Activated CD8-positive, alpha-beta memory T cell treated with anti-CD3 and anti-CD28 coated beads, Interleukin-2, amount 50 U/mL, for 48 hours (primary cell): ENCODE measurements at places on chromosomes 13 and 19.

DNA sequence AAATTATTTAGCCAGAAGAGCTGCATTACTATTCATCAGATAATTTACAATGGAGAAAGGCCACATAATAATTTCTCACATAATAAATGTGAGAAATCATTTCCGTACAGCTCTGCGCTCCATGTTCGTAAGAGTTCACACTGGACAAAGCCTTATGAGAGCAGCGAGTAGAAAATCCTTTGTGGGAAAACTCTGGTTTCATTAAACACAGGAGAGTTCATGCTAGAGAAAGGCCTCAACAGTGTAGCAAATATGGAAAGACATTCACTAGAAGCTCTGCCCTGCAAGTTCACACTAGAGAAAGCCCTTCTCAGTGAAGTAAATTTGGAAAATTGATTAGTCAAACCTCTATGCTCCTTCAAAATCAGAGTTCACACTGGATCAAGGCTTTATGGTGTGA lies 8.4 kb downstream of the ZNF776 start:
- DNase-seq, result no peak

- DNase-seq, result no peak
Observed at GRCh38 chr19:14487370-14488125, 8.4 kb downstream of the GIPC1 start.

DNA sequence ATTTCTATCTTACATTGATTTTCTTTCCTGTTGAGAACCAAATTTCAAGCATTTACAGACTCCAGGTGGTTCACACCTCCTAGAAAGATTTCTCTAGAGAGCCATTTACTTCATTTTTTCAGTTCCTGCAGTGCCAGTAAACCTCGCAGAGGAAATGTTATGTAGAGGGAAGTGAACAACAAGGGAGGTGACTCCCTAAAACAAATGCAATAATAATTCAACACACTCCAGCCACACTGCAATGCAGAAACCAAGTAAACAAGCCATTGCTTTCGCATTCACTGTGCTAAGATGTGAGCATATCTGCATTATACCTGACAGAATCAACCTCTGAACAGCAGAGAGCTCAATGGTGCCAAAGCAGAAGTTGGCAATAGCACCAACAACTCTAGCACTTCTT lies 215.1 kb downstream of the RBM26 start:
- no peak for DNase-seq

- no peak for DNase-seq
Observed at GRCh38 chr19:2449019-2449418, 7.7 kb downstream of the LMNB2 start.

- no peak for DNase-seq
Observed at GRCh38 chr13:101490406-101491015, 38.0 kb downstream of the ITGBL1 start.

GRCh38 chr13:109272595-109273325 lies 513.6 kb downstream of the IRS2 start:
- no peak for DNase-seq

DNA sequence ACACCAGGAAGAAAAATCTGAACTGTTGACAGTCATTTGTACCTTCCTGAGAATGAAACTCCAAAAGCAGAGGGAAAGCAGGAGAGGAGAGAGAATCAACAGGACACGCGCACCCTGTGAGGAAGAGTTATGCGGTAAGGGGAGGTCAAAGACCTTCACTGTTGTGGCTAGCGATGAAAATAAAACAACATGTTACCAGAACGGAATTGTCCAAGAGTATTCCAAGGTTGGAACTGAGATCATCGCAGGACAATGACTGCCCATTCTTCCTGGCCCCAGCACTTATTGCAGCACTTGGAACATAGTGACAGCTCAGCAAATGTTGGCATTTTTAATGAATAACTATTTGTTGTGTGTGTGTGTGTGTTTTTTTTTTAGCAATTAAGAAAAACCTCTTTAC lies 176.0 kb upstream of the TSC22D1 start:
- DNase-seq, result no peak

- no peak for DNase-seq
Observed at GRCh38 chr13:109315481-109315880, 470.9 kb downstream of the IRS2 start.

DNA sequence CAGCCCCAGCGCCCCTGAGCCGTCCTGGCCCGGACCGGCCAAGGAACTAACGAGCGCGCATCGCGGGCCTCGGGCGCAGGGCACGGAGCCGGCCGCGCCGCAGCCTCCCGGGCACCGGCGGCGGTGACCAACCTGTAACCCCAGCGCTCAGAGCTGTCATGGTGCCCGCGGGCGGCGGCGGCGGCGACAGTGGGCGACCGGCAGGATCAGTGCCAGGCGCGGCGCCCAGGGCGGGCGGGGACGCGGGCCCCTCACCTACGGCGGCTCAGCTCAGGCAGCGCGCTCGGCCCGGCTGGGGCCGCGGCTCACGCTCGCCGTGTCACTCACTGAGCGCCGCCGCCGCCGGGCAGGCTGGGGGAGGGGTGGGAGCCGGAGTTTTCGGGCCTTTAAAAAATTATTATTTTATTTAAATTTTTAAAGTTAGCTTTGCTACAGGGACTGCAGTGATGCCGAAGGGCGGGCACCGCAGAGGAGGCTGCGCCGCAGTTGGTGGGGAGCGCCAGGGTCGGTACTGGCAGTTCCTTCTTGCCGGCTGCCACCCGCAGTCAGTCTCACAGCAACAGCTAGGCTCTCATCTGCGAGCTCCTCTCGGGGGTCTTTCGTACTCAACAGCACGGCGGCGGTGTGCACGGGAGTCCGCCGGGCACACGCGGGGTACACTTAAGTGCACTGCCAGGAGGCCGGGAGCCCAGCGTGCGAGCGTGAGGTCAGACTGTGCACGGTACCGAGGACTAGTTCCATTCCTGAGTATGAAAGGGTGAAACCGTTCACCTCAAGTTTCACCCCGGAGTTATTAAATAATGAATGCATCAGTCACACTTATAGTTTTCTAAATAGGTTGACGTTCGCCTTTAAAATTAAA lies at the start of gene NALCN:
Gene NALCN, minus strand, starts transcription at position 328 of the 862 bp plus-strand sequence. CDS start 17,382 bp downstream, outside the sequence.
- no peak for DNase-seq

DNA sequence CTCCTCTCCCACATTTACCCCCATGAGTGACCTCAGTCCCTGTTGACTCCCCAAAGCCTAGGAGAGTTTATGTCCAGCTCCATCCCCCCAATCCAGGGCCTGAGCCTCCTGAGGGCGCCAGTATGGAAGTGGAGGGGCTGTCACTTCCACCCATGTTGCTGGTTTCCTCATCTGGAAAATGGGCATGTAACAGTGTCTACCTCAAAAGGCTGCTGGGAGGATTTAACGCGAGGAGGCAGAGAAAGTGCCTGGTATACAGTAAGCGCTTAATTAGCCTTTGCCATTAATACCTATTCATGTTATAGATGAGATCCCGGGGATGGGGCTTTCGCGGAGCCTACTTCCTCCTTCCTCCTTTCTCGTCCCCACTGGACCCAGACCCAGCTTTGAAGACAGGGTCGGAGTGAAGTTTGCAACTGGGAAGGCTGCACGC lies 476 bp downstream of the TYK2 start:
- no peak for DNase-seq

- no peak for DNase-seq
Observed at GRCh38 chr19:31315652-31316051, 33.6 kb downstream of the TSHZ3 start.

- peak; percentile 80 for DNase-seq
Observed at GRCh38 chr19:10353793-10354391, 14.5 kb upstream of the ICAM3 start.

DNA sequence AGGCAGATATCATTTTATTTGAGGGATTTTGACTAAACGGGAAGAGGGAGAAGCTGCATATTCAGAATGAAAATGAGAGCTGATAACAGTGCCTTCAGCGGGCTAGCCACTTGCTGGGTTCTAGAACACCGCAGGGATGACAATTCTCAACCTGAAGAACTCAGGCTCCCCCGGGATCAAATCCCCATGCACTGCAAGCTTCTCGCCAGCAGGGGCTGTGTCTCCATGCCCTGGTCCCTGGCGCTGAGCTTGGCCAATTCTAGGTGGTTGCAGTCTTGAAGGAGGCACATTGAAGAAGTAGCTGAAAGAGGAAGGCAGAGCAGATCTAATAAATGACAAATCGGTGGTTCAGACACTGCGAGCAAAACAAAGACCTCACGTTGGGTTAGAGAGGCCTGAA lies 128.7 kb downstream of the UQCRFS1 start:
- DNase-seq, result no peak

DNA sequence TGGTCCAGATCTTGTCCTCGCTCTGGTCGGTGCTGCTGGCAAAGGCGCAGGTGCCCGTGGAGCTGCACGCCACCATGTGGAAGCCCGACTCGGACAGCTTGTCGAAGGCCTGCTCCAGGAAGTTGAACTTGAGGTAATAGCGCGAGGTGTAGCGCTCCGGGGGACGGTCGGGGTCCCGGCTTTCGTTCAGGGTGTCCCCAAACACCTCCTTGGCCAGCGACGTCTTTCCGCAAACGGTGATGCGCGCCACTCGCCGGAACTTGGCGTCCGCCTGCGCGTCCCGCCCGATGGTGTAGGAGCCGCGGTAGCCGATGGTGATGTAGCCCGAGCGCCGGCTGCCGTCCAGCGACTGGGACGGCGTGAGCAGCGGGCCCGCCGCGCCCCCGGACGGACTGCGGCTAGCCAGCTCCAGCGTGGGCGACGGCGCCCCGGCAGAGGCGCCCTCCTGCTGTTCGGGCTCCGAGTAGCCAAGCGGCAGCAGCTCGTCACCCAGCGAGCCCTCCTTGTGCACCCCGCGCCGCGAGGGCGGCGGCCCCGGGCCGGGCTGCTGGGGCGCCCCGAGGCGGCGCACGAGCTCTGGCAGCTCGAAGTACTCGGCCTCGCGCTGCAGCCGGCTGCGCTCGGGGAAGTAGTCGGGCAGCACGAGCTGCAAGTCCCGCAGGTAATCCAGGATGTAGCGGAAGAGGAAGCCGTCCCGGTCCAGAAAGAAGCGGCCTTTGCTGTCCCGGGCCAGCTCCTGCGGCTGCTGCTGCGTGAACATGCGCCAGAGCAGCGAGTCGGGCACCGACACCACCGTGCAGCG lies 801 bp downstream of the KCTD12 start:
- DNase-seq, result peak; percentile 80

- no peak for DNase-seq
Observed at GRCh38 chr13:20927596-20928257, 25.2 kb upstream of the XPO4 start.

- DNase-seq, result no peak
Observed at GRCh38 chr13:103101901-103102300, 35.7 kb upstream of the SLC10A2 start.

DNA sequence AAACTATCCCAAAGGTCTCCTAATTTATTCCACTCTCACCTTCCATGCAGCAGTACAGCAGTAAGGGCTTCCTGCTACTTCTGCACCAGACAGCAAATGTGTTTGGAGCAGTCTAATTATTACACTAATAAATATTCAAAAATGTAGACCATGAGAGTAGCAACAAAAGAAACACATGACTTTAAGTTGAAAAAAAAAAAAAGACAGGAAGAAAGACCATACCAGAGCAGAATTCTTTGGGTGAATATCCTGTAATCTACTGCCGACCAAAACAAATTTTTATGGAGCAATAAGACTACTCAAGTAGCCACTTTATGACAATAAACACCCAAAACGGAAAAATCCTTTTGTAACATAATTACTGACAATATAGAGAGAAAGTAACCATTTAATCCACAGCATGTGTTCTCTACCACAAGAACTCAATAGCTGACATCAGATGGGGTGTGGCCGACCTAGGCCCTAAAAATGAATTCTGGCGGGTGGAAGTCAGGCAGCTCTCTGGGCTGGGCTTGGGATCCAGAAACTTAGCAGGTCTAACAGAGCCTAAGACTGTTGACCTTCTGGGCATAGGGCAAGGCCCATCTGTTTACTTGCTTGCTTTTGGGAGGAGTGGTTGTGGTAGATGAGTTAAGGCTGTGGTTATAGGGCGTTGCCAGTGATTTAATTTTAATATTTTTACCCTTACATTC lies 4.6 kb downstream of the KLF12 start:
- no peak for DNase-seq

- no peak for DNase-seq
Observed at GRCh38 chr13:33846303-33847062, 28.5 kb downstream of the RFC3 start.

DNA sequence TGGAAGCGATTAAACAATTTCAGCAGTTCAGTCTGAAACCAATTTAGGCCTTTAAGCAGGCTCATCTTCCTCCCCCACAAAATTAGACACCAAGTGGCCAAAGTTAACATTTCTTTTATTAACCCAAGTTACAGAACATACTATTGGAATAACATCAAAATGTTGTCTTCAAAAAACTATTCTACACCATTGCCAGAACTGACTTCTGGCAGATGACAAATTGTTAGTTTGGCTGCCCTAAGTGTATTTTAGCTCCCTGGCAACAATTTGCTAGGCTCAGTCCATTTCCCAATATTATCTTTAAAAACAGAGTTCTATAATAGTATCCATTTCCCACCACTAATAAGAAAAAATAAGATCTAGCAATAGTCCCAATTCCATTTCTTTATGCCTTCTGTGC lies 107.8 kb downstream of the SGCG start:
- DNase-seq, result no peak

- peak; percentile 73 for DNase-seq
Observed at GRCh38 chr19:58059003-58059670, at the start of gene ZNF135. Gene ZNF135, plus strand, starts transcription at chr19:58059282. Its CDS starts 721 bp downstream, at chr19:58060003.

- DNase-seq, result peak; percentile 73
Observed at GRCh38 chr19:2015608-2015950, at the start of gene BTBD2. Gene BTBD2, minus strand, starts transcription at chr19:2015714. Its CDS starts 11 bp downstream, at chr19:2015703.

DNA sequence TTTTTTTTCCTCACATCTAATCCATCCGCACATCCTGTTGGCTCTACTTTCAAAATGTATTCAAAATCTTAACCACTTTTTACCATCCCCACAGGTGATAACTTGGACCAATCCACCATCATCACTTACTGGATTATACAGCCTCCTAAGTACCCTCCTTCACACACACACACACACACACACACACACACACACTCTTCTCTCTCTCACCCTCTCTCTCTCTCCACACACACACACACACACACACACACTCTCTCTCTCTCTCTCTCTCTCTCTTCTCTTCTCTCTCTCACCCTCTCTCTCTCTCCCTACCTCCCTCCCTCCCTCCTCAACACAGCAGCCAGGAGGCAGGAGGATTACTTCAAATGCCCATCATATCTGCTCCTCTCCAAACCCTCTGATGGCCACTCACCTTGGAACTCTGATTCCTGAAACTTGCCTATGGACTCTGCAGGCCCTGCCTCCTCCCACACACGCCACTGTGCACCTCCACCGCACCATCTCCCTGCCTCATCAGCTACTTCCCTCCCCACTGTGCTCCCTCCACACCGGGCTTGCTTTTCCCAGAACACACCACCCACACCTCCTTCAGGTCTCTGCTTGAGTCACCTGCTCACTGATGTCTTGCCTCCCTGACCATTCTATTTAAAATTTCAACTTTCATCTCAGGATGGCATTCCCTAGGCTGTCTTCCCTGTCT lies 39.7 kb downstream of the RCBTB2 start:
- DNase-seq, result no peak

GRCh38 chr19:16096280-16096855 lies 15.3 kb upstream of the RAB8A start:
- DNase-seq, result no peak

DNA sequence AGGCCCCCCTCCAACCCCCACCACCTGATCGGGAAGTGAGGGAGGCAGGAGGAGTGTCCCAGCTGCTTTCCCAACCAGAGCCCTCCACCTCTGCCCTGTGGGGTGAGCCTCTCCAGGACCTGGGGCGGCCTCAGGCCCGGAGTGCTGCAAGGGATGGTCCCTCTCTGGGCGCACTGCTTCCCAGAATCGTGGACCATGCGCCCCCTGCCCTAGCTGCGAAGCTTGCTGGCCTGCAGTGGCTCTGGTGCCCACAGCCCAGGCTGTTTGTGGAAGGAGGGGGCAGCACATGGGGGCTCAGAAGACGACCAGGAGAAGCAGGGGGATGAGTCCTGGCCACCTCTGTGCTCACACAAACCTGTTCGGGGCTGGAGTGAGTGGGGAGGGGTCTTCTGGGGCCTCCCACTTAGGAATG lies 33.6 kb downstream of the CEBPG start:
- DNase-seq, result no peak

- DNase-seq, result no peak
Observed at GRCh38 chr19:1567116-1567847, 843 bp downstream of the MEX3D start.
